ENCODE measurements at places on chromosomes 16 and 17.
A peak's percentile ranks its signal among the peaks of the same experiment; 100 is the strongest.

GRCh38 chr17:4008082-4008435 is 43.8 kb upstream of the ATP2A3 start:
- no peak for DNase-seq

DNA sequence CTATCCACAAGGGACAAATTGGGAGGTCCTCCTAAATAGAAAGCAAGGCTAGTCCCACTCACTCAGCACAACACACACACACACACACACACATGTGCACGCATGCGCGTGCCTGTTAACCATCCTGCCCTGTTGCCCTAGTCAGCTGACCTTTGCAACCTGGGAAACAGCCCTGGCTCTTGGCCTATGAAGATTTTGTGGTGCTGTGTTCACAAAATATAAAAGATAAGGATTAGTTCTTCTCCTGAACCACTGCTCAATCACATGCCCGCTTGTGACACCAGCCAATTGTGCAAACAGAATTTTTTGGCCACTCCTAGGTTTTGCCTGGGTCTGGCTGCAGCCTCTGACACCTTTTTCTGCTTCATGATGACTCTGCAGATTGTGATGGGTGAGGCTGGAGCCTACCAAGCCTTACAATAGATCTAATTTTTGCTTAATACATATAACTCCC is 3.3 kb upstream of the CES1 start:
- DNase-seq = no peak

DNA sequence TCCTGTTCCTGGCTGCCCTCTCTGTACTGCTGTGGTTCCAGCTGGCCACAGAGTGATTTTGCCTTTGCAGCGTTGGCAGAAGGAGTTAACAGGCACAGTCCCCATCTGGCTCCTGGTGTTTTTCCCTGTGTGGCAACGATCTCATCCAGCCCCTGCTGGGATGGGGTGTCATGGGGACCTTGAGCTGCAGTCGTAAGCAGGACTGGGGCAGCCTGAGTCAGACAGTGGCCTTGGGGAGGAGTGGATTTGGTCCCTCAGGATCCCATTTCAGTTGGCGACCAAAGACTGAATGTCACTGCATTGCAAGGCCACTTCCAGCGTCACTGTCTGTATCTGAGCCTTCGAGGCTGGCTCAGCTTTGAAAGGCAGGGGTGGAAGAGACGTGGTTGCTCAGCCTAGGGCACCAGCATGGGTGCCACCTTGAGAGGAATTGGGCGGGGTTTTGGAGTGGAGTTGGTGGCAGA is 11.9 kb downstream of the TMEM94 start:
- no peak for DNase-seq

DNA sequence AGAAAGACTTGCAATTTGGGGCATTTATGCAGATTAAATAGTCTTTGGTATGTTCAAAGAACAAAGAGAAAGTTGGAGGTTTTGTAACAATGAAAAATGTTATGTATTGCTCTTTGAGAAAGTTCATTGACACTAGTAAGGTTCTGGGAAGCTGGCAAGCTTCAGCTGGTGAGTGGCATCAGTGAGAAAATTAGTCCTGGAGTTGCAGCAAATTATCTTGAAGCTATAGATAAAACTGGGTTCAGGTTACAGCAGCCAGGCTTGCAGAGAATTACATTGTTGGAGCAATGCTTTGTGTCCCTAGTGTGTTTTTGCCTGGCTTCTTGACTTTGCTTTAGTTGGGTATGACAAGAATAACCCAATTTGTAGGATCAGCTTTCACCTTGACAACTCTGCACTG is 221.2 kb downstream of the CDH13 start:
- DNase-seq = no peak

- DNase-seq = no peak
These were observed 8.7 kb downstream of the CORO7 start for GRCh38 chr16:4407543-4408322.

DNA sequence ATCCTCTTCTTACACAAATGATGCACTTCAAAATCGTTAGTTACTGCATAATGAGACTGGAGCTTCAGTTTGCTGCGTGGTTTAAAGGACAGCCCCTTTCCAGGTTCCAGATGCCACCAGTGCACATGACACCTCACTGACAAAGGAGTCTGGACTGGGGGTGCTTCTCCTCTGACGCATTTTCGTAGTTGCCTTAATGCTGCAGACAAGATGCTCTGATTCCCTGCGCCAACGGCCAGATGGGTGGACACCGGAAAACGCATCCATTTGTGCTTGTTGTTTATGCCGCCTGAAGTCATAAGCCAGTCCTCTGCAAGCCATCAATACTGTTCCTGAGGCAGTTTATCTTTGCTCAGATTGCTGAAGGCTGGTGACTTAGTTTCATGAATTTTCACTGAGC is 16.0 kb downstream of the FBXO31 start:
- DNase-seq = no peak

- no peak for DNase-seq
These were observed 22.1 kb upstream of the PITPNM3 start for GRCh38 chr17:6578491-6578890.

- no peak for DNase-seq
These were observed 155.3 kb downstream of the AIPL1 start for GRCh38 chr17:6279659-6280058.

DNA sequence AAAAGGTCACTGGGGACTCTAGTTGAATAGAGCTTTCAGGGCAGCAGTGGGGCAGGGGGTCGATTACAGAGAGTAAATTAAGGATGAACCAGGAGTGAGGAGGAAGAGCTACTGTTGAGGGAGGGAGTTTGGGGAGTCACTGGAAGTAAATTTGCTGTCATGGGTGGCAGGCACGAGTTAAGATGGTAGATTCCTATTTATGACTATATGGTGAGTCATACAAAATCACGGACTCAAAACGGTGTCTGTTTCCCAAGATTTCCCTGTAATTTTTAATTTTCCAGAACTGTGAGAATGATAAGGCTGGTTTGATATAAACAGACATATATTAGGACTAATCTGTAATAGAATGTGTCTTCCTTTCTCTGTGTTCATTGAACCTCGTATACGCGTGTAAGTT is 287.6 kb upstream of the GOT2 start:
- DNase-seq = no peak

GRCh38 chr17:33120103-33120502 is 128.5 kb downstream of the SPACA3 start:
- no peak for DNase-seq

- DNase-seq = no peak
These were observed 44.3 kb upstream of the HELZ start for GRCh38 chr17:67289181-67289876.

DNA sequence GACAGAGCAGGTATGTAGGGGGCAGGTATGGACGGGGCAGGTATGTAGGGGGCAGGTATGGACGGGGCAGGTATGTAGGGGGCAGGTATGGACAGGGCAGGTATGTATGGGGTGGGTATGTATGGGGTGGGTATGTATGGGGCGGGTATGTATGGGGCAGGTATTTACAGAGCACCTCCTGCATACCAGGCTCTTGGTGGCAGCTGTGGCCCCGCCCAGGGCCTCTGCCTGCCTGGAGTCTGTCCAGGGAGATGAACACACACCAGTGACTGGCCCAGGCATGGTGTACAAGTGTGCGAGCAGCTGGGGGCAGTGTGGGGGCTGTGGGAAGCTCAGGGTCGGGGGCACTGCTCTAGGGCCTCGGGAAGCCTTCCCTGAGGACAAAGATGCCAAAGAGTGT is 4.4 kb downstream of the RPL3L start:
- no peak for DNase-seq

DNA sequence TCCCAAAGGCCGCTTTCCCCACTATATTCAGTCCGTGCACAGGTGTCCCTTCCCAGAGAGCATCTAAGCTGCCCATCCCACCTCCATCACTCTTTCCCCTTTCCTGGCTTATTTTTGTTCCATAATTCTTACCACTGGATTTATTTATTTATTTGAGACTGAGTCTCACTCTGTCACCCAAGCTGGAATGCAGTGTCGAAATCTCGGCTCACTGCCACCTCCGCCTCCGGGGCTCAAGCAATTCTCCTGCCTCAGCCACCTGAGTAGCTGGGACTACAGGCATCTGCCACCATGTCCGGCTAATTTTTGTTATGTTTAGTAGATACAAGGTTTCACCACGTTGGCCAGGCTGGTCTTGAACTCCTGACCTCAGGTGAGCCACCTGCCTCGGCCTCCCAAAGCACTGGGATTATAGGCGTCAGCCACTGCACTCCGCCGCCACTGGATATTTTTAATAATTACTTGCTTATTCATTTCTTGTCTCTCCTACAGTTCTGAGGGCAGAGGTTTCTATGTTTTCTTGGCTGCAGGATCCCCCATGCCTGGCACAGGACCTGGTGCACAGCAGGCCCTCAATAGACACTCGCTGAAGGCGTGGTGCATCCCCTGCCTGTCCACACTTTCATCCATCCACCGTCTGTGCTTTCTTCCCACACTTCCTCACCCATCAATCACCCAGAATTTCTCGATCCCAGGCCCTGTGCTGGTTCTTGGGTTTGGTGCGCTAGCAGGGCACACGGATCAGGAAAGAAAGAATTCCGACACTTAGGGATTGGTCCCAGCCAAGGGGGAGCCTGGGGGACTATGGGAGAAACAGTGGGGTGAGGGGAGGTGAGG is 9.9 kb upstream of the ADGRG1 start:
- DNase-seq = no peak

- no peak for DNase-seq
These were observed 6.5 kb downstream of the DDX42 start for GRCh38 chr17:63780507-63780906.

DNA sequence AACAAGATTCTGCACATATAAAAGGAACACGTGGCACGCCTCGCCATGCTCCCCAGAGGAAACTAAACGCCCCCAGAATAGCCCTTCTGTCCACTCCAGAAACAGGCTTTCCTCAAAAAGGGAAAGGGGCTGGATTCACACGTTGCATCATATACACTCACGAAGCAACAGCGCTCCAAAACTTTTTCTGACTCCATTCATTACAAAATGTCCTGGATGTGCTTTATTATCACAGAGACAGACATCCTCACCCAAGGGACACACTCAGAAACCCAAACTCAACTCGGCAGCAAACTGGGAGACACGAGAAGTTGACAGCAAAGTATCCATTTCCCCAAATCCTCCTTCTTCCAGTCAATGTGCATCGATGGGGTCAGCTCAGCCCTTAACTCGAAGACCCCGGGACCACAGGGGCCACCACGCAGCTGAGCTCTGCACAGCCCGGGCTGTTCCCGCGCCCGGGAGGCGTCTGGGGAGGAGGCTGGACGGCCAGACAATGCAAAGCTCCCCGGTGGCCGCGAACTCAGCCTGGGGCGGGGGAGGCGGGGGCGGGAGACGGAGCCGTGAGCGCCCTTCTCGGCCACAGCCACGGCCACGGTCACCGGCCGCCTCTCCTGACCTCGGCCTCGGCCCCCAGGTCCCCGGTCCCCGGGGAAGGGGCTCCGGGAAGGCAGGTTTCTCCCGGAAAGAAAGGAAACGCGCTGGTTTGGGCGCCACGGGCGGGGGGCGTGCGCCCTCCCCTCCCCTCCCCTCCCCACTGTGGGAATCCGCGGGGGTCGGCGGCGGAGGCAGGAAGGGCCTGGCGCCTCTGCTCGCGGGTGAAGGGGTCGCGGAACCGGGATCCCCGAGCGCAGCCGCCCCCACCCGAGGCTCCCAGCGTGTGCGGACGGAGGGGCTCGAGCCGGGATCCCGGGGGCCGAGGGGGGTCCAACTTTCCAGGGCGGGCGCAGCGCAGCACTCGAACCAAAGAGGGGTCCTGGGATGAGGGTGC is 1.2 kb downstream of the NXN start:
- no peak for DNase-seq

GRCh38 chr17:54662978-54663876 is 237.4 kb upstream of the TOM1L1 start:
- no peak for DNase-seq

GRCh38 chr16:88017587-88018101 is 66.4 kb downstream of the BANP start:
- no peak for DNase-seq

DNA sequence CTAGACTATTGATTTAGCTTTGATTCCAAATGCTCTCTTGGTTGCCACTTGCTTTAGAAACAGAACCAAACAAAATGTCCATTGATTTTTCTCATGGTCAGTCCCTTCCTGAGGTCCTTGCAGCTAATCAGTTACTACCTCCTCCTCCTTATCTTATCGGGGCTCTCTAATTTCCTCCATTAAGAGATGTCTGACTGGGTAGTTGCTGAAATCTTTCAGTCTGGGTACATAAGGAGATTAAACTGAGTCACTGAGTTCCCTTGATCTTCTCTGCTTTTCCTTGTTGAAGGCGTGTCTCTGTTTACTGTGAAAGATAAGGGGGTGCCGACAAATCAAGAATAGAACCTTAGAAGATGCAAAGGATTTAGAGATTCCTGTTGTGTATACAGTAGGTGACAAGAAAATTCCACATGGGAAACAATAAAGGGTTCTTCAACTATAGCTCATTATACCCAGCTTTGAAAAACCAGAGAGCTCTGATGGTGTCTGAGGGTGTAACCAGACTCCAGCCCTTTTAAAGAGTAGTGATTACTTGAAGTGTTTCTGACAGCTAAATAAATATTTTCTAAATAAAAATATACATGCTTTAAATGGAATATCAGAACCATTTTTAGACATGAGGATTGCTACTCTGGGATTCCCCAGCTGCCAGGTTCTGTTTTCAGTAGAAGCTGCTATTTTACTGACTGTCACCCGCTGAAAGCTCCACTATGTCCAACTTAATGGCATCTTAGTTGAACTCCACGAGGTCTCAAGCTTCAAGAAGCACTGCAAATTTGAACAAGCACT is 791.3 kb upstream of the SOX9 start:
- DNase-seq = no peak

- DNase-seq = no peak
These were observed 95.6 kb upstream of the HLF start for GRCh38 chr17:55168958-55169687.

- DNase-seq = no peak
These were observed 3.1 kb downstream of the FOXL1 start for GRCh38 chr16:86581458-86581857.

DNA sequence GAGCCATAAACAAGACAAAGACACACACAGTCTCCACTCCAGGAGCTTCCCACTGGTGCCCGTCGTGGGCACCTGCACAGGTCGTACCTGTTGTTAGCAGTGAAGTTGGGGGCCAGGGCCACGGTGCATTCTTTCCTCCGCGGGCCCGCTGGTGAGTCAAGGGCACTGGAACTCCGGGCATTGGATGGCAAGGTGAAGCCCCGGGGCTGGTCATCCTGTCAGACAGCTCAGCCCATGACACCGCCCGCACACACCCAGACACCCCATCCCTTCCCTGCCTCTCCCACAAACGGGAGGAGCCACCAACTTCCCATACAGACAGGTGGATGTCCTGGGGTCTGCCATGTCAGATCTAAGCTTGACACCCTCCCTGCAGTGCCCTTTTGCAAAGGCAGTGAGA is 16.1 kb downstream of the CEP131 start:
- no peak for DNase-seq

DNA sequence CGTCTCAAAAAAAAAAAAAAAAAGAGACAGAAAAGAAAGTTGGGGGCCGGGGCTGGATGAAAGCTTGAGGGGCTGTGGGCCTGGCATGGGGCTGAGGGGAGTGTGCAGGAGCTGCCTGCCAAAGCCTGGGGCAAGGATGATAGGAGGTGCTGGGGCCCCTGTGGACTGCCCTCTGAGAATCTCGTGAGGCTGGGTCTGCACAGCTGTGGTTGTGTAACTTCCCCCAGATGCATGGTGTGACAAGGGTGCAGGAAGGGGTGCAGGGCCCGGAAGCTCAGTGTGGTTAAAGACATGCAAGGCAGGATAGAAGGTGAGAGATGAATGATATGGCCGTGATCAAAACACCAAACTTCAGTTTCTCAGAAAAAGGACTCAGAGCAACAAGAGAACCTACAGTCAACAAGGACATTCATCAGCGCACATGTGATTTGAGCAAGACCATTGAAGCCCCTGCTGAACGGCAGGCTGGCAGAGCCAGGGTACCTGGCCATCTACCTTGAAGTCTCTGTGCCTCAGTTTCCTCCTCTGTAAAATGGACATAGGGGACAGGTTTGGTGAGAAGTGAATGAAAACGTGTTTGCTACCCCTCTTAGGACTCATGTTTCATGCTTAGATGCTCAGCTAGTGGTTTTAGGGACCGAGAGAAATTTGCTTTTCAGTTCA is 9.6 kb downstream of the IL32 start:
- peak; percentile 94 for DNase-seq

All from activated CD4-positive, alpha-beta memory T cell treated with anti-CD3 and anti-CD28 coated beads, Interleukin-2, amount 10 ng/mL, durations not matched to agents 7 days and 5 days (primary cell).